ENCODE measurements at places on chromosomes 11 and 22. TPM values are rescaled to one million over a fixed set of nuclear protein-coding genes. Genes with fewer than 3 reads are reported as not detected.

The NUP160 gene
- total RNA-seq: 11.0 TPM

The TEX54 gene
- total RNA-seq: not detected

The RIMBP3C gene
- total RNA-seq: not detected

The MYBPC3 gene
- 0.08 TPM for total RNA-seq

The TEAD1 gene
- total RNA-seq: 41.2 TPM

The PIH1D2 gene
- 3.1 TPM for total RNA-seq

The RFPL2 gene
- total RNA-seq: not detected

The KRTAP5-10 gene
- total RNA-seq: not detected

The RABL2B gene
- total RNA-seq: 12.8 TPM

The SLC22A12 gene
- not detected for total RNA-seq

GRCh38 chr22:47793304-47794101 lies 1031.1 kb downstream of the TBC1D22A start:
- DNase-seq: no peak

DNA sequence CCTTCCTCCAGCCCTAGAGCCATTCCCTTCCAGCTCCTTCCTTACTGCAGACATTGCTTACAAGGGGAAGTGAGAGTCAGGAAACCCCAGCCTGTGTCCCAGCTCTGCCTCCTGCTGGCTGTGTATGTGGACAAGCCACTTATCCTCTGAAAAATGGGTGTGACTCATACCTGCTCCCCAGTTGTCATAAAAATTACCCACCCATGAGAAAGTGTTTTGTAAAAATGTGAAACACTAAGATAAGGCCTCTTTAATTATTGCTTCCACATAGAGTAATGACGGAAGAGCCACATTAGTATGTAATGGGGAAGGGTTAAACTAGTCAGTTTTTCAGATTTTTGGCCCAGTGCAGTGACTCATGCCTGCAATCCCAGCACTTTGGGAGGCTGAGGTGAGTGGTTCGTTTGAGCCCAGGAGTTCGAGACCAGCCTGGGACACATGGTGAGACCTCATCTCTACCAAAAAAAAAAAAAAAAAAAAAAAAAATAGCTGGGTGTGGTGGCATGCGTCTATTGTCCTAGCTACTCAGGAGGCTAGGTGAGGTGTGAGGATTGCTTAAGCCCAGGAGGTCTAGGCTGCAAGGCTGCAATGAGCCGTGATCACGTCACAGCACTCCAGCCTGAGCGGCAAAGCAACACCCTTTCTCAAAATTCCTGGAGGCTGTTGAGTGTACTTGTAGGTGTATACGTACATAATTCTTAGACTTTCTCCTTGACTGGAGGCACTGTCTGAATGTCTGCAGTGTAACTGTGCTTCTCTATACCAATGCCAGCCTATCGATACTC lies 84.9 kb downstream of the CTTN start:
- no peak for DNase-seq

DNA sequence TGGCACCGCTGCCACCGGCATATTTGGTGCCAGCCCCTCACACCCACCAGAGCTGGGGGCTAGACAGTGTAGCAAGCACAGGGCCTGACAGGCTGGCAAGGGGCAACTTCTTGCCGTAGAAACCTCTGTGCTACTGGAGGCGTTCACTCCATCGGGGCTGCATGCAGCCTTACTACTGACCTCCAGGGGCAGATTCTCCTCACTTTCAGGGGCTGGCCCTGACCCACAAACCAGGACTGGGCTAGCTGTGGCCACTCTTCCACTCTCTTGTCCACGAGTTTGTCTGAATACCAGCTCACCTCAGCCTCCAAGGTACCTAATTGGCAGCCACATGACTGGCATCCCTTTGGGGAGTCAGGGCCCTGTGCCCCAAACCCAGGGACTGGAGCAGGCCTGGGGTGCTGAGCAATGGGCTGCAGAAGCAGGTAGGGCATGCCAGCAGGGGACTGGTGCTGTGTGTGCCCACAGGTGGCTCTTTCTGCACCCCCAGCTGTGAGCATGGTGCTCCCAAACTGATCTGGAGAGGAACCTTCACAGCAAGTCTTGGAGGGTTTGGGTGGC lies 2.1 kb upstream of the LMO1 start:
- DNase-seq: no peak

DNA sequence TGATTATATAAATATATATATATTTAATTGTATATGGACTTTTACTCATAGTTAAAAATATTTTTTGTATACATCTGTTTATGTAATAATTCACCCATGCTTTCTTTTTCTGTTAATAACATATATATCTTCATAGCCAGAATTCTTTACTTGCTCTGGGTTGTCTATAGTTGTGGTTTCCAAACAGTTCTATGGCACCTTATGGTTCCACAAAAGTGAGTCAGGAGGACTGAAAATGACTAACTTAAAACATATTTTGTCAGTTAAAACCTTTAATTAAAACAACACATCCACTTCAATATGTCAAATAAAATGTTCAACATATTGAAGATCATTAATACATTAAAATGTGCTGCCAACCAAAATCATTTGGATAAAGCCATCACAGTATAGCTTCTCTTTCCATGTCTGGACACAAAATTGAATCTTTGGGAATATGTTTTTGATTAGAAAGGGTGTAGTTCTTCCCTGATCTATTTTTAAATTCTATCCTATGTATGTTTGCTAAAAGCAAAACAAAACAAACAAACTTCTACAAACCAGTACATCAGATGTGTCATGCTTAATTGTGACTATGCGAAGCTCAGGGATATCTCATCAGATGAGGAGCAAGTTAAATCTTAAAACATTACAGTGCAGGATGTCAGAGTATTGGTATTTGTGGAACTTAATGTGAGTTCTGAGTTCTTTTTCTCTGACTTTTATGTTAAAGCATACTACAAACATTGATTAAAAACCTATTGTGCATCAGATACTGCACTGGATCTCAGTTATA lies 1488.4 kb upstream of the TENM4 start:
- no peak for DNase-seq

- no peak for DNase-seq
Measured at GRCh38 chr22:43820651-43821305, 8.7 kb upstream of the EFCAB6 start.

GRCh38 chr11:6602096-6602940 lies 1.1 kb downstream of the RRP8 start:
- no peak for DNase-seq

DNA sequence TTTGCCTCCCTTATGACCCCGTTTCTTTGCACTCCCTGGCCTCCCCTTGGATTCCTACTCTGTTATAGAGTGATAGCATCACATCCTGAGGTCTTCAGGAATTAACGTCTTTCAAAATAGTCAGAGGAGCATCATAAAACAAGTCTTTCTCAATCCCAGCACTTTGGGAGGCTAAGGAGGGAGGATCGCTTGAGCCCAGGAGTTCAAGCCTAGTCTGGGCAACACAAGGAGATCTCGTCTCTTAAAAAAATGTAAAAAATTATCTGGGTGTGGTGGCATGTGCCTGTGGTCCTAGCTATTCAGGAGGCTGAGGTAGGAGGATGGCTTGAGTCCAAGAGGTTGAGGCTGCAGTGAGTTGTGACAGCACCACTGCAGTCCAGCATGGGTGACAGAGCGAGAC lies 68.7 kb upstream of the AMPD3 start:
- DNase-seq: no peak

DNA sequence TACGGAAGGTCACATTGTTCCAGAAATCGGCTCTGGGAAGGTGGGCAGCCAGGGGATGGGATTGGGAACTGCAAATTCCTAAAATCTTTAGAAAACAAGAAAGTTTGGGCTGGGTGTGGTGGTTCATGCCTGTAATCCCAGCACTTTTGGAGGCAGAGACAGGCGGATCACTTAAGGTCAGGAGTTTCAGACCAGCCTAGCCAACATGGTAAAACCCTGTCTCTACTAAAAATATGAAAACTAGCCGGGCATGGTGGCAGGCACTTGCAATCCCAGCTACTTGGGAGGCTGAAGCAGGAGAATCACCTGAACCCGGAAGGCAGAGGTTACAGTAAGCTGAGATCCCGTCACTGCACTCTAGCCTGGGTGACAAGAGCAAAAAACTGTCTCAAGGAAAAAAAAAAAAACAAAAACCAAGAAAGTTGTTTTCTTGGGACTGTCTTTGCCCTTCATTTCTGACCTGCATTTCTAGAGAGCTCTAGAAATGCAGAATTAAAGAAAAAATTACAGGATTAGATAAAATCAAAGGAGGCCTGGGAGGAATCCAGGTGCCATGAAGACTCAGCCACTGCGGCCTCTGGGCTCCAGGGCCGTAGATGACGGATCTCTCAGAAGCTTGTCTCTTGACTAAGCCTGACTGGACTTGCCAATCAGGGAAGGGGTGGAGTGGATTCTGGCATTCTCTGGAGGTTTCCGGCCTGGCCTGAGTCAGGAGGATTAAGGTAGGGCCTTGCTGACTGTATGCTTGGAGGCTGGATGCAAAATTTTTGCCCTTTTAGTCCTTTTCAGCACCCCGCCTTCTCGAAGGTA lies 5.3 kb upstream of the MALAT1 start:
- no peak for DNase-seq

GRCh38 chr11:20026629-20027555 lies 133.4 kb downstream of the DBX1 start:
- no peak for DNase-seq

DNA sequence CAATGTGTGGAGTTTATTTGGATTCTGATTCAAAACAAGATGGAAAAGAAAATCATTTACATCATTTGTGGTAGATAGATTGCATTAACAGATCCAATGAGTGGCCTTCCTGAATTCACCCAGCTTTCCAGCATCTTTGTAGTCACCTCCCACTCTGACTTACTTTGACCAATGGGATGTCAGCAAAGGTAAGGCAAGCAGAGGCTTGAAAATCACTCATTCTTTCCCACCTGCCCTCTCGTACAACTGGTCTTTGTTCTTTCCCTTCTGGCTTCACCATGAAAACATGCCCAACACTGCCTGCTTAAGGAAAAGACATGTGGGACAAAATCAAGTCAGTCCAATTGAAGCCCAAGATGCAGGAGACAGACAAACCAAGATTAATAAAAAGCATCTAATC lies 202.1 kb downstream of the TTC28 start:
- DNase-seq: no peak

DNA sequence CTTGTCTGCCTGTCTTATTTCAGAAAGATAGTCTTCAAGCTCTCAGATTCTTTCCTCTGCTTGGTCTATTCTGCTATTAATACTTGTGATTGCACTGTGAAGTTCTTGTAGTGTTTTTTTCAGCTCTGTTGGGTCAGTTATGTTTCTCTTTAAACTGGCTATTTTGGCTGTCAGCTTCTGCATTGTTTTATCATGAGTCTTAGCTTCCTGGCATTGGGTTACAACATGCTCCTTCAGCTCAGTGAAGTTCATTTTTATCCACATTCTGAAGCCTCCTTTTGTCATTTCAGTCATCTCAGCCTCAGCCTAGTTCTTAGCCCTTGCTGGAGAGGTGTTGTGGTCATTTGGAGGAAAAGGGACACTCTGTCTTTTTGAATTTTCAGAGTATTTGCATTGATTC lies 15.5 kb upstream of the DEPDC7 start:
- no peak for DNase-seq

DNA sequence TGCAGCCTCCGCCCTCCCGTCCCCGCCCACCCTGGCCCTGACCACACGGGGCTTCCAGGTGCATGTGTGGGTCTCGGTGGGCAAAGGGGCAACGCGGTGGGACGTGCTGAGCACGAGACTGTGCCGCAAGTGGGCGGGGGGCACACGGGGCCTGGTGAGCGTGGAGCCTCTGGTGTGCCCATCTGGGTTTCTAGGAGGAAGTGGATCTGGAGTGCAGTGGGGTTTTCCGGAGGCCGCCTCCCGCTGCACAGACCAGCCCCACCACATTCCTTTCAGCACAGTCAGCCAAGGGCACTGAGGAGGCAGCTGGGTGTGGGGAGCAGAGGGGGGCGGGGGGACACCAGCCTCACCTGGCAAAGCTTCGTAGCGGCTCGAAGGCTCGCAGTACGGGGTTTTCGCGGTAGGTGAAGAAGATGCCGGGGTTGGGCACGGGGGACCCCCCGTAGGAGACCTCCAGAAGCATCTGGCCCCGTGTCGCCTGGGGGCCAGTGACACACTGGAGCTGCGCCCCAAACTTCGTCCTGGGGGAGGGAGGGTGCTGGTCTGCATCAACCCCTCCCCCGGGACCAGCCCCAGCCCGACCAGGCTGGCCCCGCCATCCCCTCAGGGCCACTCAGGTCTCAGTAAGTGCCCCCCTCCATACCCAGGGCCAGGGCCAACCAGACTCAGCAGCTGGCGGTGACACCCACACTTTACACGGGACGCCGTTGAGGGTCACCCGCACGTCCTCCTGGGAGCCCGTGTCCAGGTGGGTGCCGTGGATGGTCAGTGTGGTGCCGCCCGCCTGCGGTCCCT lies 12.4 kb upstream of the MAPK11 start:
- DNase-seq: no peak

GRCh38 chr11:32280339-32280738 lies 155.0 kb downstream of the WT1 start:
- DNase-seq: no peak

DNA sequence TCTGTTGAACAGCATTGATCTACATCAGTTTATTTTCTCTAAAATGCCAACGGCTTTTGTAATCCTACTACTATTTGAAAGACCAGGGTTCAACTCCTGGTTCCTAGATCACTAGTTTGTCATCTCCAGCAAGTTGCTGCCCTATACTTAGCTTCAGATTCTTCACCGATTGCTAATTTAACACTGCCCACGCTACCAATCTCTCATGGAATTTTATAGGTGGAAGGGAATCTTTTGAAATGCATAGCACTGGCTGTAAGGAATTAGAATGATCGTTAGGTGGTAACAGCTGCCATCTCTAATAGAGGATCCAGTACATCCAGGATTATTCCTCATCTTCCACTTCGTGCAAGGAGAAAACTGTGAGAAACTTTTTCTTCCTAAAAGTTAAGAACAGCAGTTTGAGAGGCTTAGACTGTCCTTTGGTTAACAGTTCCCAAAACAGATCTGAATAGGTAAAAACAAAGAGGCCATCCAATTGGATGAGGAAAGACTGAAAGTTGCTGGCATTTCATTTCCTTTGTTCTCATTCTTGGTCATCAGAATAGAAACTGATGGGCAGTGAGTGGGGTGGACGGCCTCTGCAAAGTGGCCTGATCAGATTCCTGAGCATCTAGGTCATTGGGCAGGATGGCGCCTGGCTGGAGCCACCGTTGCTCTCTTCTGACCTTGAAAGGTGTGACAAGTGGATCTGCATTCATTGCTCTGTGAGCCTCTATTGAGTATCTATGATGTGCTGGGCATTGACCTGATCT lies 236.3 kb upstream of the SORL1-AS1 start:
- no peak for DNase-seq

GRCh38 chr11:130020323-130020722 lies 17.7 kb upstream of the PRDM10 start:
- no peak for DNase-seq

DNA sequence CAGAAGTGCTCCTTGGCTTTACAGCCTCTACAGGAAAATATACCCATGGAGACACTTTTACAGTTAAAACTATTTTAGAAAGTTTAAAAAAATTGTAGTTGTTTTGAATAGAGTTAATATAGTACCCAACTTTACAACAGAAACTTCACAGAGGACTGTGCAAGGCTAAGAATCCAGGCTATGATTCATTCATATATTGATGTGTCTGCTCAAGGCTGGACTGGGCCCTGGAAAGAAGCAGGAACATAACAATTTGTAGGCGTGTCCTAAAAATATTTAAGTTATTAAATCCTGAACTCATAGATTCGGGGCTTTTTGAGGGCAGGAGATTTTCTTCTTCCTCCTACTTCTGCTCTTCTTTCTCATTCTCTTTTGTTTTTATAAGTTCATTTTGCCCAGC lies 291.5 kb upstream of the CCDC179 start:
- DNase-seq: no peak
